ENCODE measurements at places on chromosomes 3 and 15.
A peak's percentile ranks its signal among the peaks of the same experiment; 100 is the strongest.

GRCh38 chr3:123351501-123351900 lies 97.4 kb downstream of the ADCY5 start:
- DNase-seq, result no peak

GRCh38 chr3:34183611-34184340 lies 385.3 kb downstream of the PDCD6IP start:
- no peak for DNase-seq

DNA sequence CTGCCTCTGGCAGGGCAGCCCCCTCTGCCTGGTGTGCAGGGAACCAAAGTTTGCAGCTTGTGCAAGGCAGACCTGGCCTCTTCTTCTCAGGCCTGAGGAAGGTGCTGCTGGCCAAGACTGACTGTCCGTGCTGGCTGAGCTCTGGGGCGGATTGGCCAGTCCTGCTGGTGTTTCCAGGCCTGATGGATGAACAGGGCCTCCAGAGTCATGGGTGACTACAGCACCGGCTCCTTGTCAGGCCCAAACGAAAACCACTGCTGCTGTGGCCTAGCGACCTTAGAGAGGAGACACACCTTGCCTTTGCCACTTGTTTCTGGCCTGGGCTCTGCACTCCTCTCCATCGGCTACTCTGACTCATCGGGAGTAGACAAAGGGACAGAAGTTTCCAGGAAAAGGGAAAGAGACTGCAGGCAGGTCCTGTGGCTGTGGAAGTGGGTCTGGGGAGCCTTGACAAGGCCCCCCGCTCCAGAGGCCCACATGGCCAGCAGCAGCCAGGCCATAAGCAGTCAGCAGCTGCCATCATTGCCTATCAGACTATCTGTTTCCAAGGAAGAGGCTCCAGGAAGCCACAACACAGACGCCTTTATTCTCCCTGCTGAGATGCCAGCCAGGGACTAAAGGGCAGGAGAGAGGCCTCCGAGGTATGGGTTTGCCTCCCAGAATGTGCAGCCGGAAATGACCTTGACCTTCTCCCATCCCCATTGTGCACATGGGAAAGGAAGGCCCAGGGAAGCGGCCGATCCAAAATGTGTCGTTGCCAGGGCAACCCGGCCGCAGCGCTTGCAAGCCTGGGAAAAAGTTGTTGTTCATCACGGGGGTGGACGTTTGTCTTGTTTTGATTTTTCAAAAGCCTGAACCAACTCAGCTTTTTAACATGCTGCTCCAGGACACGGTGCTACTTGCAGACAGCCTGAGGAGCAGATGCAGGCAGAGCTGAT lies 160.5 kb downstream of the CHSY1 start:
- DNase-seq, result no peak

GRCh38 chr15:39819533-39819932 lies 36.9 kb upstream of the FSIP1 start:
- DNase-seq, result no peak

GRCh38 chr3:17038900-17039553 lies 154.3 kb downstream of the PLCL2 start:
- DNase-seq, result no peak

GRCh38 chr15:40258544-40258943 lies 19.7 kb downstream of the PAK6 start:
- no peak for DNase-seq

DNA sequence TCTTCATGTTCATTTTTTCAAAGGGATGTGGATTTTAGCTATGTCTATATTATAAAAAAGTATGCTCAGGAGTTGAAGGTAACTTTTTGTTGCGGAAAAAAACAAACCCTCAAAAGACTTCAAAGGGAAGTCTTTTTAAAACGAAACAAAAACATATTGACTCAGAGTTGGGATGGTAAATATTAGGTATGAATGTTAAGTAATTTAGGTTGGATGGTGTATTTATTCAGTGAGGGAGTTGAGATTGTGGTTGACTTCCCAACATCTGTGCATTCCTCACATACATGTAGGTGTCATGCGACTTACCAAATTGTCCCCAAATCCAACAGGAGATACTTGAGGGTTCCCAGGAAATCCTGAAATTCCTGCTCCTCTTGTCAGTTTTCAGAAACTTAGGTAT lies 32.7 kb upstream of the PLSCR5 start:
- no peak for DNase-seq

DNA sequence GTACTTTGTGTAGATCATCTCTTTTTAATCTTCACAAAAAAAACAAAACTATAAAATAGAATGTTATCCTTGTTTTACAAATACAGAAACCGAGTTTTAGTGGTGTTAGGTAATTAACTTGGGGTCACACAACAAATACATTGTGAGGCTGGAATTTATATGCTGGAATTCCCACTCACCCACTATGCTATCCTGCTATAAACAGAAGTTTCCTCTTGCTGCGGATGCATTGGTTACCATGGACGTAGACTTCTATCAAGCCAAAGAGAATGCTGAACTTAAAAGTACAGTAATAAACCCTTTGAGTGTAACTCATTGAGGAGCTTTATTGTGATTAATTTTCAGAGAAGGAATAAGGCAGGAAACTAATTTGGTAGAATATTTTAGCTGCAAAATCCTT lies 9.2 kb downstream of the SNAP23 start:
- DNase-seq, result no peak

GRCh38 chr15:90829942-90830440 lies 38.4 kb upstream of the FURIN start:
- peak; percentile 72 for DNase-seq

- no peak for DNase-seq
These were observed 97.9 kb downstream of the RORA start for GRCh38 chr15:61130950-61131942.

DNA sequence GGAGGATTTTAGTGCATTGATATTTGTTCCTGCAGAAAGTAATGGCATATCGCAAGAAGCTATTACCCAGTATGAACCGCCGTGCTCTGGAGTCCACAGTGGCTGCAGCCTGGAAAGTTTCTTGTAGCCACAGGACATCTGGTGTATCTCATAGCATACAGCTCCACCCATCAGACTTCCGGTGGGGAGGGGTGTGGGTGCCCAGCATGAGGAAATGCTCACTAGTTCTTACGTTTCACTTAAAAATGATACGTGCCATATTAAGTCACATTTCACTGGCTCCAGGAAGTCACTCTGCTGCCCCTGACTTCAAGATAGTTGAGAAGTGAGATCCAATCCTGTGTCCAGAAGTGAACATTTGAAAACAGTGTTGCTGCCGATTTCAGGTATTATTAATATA lies 990.4 kb downstream of the GBE1 start:
- no peak for DNase-seq

DNA sequence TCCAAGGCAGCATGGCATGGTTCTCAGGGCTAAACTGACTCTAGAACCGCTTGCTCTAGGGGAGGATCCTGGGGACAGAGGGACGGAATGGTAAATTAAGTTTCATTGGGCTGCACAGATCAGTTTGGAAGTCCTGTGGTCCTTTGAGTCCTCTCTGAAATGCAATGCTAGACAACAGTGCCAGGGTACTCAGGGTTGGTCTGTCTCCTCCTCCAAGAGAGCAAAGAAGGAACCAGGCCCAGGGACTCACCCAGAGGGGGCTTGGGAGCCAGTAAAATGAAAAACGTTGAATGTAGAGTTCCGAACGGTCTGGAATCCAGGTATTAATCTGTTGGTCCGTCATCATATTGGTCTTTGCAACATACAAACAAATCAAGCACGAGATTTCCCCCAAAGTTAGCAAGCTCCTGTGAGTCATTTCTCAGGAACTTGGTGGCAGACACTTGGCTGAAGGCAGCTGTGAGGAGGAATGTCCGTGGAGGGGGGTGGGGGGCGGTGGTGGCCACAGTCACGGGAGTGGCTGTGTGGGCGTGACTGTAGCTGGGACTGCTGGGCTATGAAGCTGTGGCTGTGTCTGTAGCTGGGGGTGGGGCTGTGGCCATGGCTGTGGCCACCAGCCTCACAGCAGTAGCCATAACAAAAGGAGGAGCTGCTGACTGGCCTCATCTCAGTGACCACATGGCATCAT lies 361.0 kb downstream of the SHQ1 start:
- DNase-seq, result peak; percentile 74

DNA sequence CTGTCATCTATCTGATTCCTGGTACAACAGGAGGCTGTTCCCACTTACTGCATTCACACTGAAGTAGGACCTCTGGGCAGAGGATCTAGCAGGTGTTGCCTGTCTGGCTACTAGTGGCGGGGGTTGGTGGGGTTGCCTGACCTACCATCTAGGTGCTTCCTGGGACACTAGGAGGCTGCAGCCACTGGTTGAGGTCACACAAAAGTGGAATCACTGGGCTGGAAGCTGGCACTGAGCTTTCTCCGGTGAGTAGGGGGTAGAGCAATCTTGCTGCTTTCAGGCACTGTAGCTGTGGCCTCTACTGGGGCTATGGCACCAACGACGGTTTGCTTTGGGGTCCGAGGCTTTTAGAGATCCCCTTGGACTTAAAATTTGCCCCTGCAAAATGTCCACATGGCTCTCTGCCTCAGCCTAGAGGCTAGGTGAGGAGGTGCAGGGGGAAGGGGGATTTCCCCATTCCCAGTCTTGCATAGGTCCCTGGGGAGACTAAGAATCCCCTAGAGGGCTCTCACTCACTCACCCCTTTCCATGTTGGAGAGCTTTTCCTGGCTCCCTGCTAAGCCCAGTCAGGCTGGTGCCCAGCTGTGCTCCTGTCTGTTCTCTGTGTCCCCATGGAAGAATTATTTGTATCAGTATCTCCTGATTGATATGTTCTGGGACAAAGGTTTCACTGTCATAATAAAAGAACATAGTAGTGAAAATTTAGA lies 397.7 kb upstream of the EPHA6 start:
- no peak for DNase-seq

DNA sequence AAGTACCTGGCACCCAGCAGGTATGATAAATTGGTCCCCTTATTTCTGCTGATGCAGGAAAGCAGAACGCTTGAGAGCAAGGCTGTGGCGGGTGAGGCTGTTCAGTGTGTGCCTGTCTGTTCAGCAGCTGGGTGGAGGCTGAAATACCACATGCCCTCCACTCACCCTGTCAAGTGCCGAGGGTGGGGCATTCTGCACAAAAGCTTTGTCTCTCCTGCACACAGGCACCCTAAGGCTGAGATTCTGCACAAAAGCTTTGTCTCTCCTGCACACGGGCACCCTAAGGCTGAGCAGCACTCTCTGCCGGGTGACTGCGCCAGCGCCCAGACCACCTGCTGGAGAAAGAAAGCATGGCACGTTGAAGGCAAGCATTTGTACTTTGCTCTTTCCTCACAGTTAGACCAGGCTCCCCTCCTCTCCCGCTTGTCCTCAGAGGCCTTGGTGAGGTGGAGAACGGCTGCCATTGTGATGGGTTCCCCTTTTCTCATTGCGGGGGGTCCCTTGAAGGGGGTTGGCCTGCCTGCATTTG lies 97.5 kb downstream of the BDH1 start:
- DNase-seq, result no peak

DNA sequence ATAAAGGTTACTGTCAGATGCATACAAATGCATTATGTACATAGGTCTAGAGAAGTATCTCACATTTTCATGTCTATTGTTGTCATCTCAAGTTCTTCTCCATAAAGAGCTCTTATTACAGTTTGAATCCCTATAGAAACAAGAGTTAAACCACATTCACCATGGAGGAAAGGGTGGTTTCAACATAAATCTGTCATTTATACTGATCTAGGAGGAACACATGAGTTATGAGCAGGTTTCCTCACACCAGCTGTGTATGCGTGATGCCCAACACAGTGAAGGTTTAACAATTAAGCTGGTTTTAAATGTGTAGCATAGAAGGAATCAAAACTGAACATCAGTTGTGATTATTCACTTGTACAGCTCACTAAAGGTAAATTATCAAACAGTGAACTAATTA lies 251.7 kb downstream of the KCNMB2 start:
- DNase-seq, result no peak

DNA sequence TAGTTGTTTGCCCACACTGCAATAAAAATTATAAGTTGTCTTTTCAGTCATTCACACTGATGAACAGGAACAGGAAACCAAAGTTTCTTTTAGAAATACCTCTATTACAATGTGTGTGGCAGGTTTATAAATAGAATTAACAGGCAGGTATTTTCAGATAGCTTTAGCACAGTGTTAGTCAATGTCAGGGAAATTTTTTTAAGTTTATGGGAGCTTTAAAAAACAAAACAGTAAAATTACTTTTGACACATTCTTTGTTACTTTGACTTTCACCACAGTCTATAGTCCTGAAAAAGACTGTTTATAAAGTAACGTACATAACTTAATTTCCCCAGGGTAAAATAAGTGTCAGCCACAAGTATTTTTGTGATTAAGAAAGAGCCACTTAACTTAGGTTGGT lies 38.1 kb downstream of the SERPINI1 start:
- DNase-seq, result no peak

- DNase-seq, result no peak
These were observed 106.3 kb upstream of the ALCAM start for GRCh38 chr3:105260385-105260784.

DNA sequence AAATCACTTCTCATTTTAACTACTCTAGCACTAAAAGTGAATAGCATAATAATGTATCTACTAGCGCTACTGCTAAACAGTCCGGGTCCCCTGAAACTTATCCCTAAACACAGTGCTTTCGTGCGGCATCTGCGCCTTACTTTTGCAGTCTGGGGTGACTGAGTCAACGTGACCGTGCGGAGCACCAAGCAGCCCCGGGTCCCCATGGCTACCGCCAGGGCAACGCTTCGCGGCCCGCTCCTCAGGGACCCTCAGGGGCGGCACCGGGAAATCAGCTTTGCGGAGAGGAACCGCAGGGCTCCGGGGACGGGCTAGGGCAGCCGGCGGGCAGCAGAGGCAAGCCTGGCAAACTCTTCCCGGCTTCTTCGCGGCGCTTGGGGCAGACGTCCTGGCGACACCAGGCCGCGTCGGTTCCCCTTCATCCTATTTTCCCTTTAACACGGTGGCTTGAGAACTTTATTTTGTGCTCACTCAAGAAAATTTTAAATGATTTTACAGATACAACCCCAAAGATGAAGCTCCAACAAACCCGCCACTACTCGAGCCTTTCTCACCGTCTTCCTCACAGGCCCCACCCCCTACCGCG lies 757 bp upstream of the DIPK2A start:
- peak; percentile 42 for DNase-seq

DNA sequence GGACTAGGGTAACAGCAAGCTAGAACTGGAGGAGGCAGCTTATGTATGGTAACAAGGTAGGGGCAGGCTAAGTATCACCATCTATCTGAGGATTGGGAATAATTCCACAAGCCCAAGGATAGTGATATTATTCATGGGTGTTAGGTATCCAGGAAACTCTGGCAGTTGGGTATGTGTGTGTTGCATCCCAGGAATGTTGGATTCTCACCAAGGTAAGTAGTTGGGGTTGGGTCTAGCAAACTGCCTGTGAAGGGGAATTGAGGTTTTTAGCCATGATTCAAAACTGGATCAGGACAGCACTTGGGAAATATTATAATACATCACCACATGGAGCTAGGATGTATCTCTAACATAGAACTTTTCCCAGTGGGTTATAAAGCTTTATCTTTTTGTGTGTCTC lies 626.4 kb upstream of the GOLIM4 start:
- no peak for DNase-seq

GRCh38 chr3:179801856-179802255 lies 149.0 kb downstream of the USP13 start:
- no peak for DNase-seq

DNA sequence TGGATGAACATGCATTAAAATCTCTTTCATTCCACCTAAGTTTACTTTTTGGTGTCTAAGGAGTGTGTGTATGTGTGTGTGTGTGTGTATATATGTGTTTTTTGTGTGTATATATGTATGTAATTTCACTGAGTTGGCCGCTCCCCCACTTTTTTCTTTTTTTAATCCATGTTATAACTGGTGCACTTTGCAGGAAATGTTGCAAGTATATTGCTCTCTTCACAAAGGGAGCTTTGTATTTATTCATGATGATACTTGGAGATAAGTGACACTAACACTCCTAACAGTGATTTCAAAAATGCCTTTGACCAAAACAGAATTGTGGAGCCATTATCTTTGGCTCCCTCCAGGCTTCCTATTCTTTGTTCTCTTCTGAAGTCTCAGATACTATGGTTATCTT lies 95.8 kb downstream of the FNDC3B start:
- DNase-seq, result no peak
